IMR-90 (cell line): ENCODE measurements at places on chromosomes 3 and 15. TPM values are rescaled to one million over a fixed set of nuclear protein-coding genes. Genes with fewer than 3 reads are reported as not detected.

DNA sequence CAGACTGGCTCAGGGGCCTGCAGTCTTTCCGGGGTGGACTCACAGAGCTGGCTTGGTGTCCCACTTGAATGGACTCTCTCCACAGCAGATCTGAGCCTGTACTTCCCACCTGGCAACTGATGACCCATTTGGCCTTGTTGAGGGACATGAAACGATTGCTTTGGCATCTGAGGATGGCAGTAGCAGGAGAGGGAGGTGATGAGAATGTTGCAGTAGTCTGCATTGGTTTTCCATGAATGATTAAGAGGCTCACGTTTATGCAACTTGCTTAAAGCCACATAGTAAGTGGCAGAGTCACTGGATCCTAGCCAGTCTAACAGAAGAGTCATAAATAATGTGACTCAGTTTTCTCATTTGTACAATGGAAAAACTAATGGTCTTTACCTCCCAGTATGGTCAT lies 21.9 kb downstream of the IL20RB start:
- H3K4me3 ChIP-seq: no peak overlapping the region
- DNase-seq: peak; percentile 72
- H3K27me3 ChIP-seq: no peaks in the 10 kb centered on the region
- no peak overlapping the region for H3K27ac ChIP-seq
- H3K36me3 ChIP-seq: no peaks in the 10 kb centered on the region

DNA sequence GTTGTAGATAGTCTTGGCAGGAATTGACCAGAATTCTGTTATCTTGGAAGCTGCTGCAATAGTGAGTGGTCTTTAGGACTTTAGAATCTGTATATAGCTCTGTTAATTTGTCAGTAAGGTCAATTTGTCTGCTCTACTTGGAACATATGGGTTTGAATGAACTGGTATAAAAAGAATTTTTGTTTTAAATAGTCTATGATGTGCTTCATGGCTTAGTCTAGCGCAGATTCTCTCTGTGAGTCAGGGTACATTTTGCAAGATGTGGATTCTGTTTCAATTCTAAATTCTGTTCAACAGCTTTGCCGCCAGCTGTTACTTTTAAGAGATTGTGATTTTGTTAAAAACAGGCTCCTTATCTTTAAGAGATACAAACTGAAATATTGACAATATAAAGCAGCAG lies 135.9 kb upstream of the AGBL1 start:
- H3K4me1 ChIP-seq: no peaks in the 10 kb centered on the region
- H3K27ac ChIP-seq: no peak overlapping the region
- no peaks in the 10 kb centered on the region for H3K27me3 ChIP-seq
- DNase-seq: no peak

GRCh38 chr3:37531066-37531720 lies 330.5 kb upstream of the CTDSPL start:
- H3K4me1 ChIP-seq: peaks cover 2% of the 10 kb centered on the region; the same call in 1 of the 2 replicates
- peaks cover 10% of the 10 kb centered on the region for H3K27me3 ChIP-seq
- no peaks in the 10 kb centered on the region for H3K36me3 ChIP-seq
- no peak for DNase-seq

GRCh38 chr15:58677426-58677825 lies 72.1 kb downstream of the ADAM10 start:
- no peak overlapping the region for H3K4me3 ChIP-seq
- H3K4me1 ChIP-seq: 0 out of 2 replicates have a peak, but pooled peaks cover 2% of the 10 kb centered on the region
- H3K27ac ChIP-seq: no peak overlapping the region
- H3K36me3 ChIP-seq: peaks cover 5% of the 10 kb centered on the region
- DNase-seq: no peak

DNA sequence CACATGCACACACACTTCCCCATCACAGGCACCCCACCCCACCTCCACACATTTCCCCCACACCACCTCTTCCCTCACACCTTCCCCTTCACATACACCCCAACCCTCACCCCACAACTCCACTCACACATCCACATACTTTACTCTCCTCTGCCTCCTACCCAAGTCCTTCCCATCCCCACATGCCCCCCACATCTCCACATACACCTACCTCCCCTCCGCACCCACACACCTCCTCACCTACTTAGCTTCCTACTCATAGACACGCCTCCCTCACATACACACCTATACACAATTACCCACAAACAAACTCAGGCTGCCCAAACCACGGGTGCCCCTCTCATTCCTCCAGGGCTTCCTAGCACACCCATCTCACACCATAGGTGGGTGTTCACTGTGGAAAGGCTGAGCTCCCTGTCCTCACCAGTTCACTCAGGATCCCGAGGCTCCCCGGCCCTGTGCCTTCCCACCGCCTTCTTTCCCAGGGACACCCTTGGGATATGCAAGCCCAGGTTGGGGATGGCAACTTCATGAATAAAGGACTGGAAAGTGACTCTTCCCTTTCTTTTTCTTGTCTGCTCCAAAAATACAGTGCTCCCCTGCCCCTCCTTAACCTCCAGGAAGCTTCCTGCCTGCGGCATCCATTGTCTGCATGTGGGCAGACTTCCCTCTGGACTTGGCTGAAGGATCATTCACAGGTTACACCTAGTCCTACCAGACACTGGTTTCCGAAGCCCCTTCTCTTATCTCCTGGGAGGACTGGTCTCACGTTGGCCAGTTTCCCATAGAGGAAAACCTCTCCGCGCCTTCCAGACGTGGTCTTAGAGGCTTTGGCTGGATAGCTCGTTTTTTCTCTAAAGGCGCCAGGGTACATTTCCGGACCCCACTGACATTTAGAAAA lies 61.5 kb downstream of the SLCO2A1 start:
- no peaks in the 10 kb centered on the region for H3K36me3 ChIP-seq
- H3K27ac ChIP-seq: no peak overlapping the region
- H3K4me3 ChIP-seq: no peak overlapping the region
- H3K27me3 ChIP-seq: no peaks in the 10 kb centered on the region
- no peak for DNase-seq

Gene UROC1
- not detected in 2 replicates for total RNA-seq

Gene NEIL1
- total RNA-seq: 0.56 and 1.1 TPM in 2 replicates

Gene SLC28A1
- not detected in 2 replicates for total RNA-seq
